ENCODE measurements at places on chromosomes 6 and 20.

GRCh38 chr20:59481067-59481466 is 123.3 kb upstream of the PHACTR3 start:
- DNase-seq: no peak

DNA sequence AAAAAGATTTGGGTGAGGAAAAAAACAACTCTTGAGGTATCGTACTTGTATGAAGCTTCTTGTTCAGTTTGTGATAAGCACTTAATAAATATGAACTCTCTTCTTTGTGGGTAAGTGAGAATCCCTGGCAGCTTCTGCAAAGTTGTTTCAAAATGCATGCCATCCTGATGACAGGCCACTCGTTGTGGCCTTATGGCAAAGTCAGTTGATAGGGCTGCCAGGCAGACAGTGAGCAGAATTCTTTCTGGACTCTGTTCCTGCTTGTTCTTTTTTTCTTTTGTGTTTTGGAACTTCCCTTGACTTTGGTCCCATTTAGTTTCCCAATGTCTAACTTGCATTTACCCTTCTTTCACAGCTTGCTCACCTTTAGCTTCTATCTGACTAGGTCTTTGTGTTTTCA is 983.5 kb upstream of the FLRT3 start:
- DNase-seq: no peak

GRCh38 chr20:9686001-9686400 is 152.9 kb downstream of the PAK5 start:
- DNase-seq: no peak

GRCh38 chr6:88869263-88870020 is 94.0 kb downstream of the RNGTT start:
- no peak for DNase-seq

DNA sequence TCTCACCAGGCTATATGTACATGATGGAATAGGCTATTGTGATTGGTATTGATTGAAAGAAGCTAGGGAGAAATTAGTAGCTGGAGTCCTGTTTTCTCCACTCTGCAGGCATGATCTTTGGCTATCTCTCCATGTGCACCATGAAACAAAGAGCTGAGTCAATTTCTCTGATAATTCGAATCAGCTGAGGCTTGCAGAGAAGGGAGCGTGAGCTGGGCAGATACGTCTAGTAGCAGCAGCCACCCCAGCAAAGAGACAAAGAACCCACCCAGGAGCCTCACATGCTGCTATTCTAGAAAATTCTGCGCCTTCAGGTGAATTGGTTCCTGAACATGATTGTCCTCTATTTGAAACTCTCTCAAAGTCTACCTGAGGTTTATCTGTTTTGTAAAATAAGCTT is 6.9 kb upstream of the SGK1 start:
- DNase-seq: no peak

DNA sequence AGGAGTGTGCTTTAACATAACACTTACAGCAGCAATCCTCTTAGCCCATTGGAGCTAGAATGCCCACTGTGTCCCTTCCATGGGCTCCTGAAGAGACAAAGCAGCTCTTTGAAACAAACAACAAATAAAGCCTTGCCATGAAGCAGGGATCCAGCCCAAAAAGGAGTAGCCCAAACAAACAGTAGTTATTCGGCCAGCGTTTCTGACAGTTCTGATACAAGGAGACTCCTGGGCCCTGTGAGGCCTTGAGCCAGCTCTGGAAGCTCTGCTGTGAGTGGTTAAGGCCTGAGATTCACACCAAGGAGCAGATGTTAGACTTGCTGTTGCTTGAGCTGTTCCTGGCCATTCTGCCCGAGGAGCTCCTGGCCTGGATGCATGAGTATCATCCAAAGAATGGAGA is 16.9 kb upstream of the ZSCAN16 start:
- no peak for DNase-seq

- peak; percentile 87 for DNase-seq
Observed at GRCh38 chr6:2853769-2854395, 12.2 kb upstream of the SERPINB1 start.

- no peak for DNase-seq
Observed at GRCh38 chr20:50399555-50399916, 110.6 kb upstream of the PTPN1 start.

DNA sequence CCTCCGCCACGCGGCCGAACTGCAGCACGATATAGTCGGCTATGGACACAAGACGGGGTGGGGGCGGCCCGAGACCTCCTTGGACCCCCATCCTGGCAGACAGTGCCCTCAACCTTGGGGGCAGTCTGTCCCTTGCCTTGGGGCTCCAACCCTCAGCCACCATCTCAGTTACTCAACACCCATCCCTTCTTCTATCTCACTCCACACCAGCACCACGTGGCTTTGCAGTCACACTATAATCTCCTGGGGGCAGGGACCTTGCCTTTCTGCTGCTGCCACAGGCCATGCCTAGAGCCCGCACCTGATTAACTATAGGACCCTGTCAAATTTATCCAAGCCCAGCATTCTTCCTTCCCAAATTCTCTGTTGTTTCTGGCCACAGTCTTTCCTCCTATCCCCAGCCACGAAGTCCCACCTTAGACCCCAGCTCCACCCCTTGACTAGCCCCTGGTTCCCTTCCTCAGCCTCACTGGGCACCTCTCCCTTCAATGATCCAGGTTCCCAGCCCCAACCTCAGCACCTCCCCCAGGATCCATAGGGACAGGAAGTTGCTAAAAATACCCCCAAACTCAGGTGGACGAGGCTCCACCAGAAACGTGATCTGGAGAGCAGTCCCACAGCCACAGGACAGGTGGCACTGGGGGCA is 1.7 kb upstream of the TEAD3 start:
- no peak for DNase-seq

GRCh38 chr6:146111881-146112450 is 83.1 kb downstream of the GRM1 start:
- no peak for DNase-seq

DNA sequence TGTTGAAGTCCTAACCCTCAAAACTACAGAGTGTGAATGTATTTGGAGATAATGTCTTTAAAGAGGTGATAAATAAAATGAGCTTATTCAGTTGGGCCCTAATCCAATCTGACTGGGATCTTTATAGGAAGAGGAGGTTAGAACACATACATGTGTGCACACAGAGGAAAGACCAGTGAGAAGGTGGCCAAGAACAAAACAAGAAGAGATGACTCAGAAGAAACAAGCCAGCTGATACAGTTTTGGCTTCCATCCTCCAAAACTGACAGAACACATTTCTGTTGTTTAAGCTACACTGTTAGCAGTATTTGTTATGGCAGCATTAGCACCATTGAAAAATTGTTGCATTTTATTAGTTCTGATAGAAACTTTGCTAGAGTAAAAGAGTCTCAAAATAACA is 609.3 kb upstream of the IMPG1 start:
- no peak for DNase-seq

DNA sequence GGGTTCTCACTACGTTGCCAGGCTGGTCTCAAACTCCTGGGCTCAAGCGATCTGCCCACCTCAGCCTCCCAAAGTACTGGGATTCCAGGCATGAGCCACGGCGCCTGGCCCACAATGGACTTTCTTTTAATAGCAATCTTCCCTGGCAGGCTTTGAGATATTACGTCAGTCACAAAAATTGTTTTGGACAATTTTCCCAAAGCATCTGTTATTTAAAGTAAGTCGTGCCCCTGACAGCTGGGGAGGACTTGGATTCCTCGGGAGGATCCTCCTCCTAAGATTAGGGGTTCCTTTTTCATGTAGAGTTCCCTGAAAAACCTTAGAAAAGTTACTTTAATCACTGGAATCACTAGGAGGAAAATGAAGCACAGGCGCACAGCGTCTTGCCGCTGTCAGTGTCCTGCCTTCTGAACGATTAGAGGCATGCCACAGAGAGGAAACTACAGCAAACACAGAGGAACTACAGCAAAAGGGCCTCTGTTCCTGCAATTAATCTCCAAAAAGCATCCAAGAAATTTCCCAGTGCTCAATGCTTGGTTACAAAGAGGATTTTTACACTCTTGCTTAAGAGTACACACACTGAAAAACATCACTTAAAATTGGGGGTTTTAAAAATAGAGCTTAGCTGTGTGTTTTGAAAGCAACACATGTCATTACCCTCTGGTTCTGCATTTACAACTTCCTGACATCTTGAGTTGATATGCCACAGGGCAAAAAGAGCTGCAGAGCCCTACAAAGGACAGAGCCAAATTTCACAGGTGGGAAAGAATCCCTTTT is 4.5 kb downstream of the ACSS1 start:
- no peak for DNase-seq

DNA sequence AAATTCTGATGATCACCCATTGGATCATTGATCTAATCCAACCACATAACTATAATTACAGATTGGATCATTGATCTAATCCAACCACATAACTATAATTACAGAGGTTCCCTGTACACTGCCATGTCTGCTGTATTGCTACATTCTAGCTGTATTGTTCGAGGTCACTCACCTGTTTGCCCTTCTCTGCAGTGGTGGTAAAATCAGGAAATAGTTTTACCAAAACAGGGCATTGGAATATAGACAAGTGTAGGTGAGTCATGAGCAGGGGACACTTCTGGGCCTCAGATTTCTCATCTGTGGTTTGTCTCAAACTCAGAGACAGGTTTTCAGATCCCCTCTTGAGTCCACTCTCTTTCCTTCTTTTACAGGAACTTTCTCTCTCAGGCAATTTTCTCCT is 9.0 kb upstream of the AFDN start:
- no peak for DNase-seq

- DNase-seq: no peak
Observed at GRCh38 chr6:157222201-157222981, 100.9 kb downstream of the TMEM242 start.

GRCh38 chr6:127446356-127446755 is 12.8 kb downstream of the KIAA0408 start:
- DNase-seq: no peak

DNA sequence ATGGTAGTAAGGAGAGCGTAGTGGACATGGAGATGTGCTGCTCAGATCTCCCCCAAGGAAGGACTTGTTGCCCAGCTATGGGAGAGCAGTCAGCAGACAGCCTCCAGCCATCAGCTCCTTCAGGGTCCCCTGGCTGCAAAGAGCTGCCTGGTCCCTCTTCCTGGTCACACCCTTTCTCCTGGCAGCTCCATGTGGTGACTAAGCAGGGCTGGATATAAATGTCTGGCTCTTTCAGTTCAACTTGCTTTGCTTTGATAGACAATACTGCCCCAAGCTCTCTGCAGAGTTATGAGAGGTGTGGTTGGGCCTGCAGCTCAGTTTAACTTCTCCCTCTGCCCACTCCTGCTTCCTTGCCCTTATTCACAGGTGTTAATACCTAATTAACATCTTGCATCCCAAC is 64.1 kb upstream of the DDR1 start:
- DNase-seq: peak; percentile 73

DNA sequence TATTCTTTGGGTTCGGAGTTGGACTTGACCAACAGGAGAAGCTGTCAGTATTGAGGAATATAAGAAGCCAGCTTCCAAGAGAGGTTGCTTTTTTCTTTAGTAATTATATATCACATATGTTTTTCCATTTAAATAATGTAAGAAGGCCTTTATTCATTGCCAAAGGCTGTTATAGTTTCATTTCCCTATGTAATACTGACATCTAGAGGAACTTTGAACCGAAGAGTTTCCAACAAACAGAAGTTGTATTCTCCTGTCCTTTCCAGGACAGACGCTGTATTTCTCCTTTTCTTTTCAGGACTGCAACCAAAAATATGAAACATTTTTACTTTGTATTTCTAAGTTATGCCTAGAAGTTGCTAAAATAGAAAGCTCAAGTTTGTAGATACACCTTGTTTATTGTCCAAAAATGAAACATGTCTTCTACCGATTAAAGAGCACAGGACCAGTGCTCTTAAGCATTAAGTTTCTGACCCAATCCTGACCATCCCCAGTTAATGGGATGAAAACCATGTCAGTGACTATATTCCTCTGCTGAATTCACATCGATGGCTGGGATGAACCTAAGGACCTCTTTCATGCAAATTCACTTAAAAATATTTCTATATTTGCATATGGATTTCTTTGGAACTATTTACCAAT is 55.1 kb downstream of the MYLK4 start:
- DNase-seq: peak; percentile 36

- DNase-seq: peak; percentile 57
Observed at GRCh38 chr6:99334526-99335127, 14.8 kb downstream of the FAXC start.

DNA sequence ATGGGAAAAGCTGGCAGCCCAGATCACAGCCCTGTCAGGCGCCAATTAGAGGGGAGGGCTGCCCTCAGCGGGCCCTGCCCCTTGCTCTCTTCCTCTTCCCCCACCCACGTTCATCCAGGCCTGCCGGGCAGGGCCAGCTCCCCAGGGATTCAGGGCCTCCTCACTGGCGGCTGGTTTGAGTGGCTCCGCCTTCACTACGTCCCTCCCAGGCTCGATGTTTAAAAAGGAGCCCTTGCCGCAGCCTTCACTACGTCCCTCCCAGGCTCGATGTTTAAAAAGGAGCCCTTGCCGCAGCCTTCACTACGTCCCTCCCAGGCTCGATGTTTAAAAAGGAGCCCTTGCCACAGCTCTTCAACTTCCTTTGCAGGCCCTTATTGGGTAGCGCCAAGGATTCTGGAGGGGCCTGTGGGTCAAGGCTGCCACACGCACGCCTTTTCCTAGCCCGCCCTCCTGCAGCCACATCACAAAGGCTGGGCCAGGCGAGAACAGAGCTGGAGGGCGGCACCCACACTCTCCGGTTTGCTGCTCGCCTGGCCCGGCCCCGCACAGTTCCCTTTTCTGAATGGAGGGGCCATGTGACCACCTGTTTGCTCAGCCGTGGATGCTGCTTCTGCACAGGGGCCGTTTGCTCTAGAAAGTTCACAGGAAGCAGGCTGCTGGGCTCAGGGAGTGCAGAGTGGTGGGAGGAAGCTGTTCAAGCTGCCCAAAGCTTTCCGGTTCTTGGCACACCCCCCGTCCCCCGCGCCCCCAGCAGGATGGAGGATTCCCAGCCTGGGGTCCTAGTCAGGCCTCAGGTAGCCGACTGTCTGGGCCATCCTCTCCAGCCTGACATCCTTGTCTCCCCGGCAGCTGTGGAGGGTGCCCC is 1.6 kb downstream of the SLC17A9 start:
- DNase-seq: no peak

- no peak for DNase-seq
Observed at GRCh38 chr6:29547573-29547972, 12.0 kb downstream of the UBD start.

GRCh38 chr6:111657146-111657545 is 51.5 kb upstream of the TRAF3IP2 start:
- DNase-seq: no peak

DNA sequence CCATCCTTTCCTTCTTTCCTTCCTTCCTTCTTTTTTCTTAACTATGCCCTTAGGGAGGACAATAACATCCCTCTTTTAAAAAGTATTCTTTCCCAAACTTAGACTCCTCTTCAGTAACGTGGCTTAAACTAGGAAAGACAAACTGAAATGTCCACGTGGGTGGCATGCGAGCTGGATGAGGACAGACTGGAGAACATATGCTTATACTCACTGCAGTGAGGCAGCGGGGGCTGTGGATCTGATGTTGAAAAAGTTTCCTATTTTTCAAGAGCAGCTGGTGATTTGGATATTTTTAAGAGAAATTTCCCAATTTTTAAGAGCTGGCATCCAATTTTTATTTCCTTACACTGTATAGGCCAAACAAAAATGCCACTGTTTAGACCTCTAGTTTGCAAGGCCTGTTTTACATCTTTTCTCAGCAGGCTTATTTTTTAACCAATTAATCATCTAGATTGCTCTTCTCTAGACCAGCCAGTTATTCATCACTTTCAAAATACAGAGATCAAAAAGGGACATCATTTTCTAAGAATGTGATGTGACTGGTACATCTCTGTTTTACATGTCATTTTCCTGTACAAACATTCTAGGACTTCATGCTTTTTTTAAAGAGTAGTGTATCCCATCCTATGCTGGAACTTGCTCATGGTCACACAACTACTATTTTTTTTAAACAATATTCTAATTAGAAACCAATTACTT is 226.5 kb downstream of the BTBD9 start:
- DNase-seq: no peak
